Mammary epithelial cell (primary cell): ENCODE measurements at places on chromosomes 3 and 15.

GRCh38 chr3:143100451-143100850, 19.1 kb upstream of the CHST2 start:
- no peak for DNase-seq

GRCh38 chr3:67113802-67114407, 115.8 kb downstream of the KBTBD8 start:
- DNase-seq, result peak; percentile 78

- peak; percentile 62 for DNase-seq
Measured at GRCh38 chr3:11335056-11335608, 62.9 kb downstream of the ATG7 start.

GRCh38 chr15:52520421-52520820, 8.3 kb downstream of the MYO5A start:
- no peak for DNase-seq

DNA sequence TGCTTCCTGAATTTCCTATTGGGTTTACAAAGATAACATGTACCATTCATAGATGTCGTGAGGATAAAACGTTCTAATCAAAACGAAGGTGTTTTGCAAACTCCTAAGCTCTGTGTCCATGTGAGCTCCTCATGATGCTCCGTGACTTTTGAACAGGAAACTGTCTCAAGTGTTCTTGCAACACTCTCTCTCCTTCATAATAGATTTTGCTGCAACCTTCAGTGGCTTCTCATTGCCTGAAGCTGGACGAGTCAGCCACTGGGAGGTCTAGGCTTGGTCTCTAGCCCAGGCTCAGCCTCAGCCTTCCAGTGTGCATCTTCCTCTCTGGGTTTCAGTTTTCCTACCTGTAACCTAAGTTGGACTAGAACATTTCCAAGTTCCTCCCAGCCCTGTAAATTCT, 18.7 kb upstream of the BCL2A1 start:
- DNase-seq, result peak; percentile 31

DNA sequence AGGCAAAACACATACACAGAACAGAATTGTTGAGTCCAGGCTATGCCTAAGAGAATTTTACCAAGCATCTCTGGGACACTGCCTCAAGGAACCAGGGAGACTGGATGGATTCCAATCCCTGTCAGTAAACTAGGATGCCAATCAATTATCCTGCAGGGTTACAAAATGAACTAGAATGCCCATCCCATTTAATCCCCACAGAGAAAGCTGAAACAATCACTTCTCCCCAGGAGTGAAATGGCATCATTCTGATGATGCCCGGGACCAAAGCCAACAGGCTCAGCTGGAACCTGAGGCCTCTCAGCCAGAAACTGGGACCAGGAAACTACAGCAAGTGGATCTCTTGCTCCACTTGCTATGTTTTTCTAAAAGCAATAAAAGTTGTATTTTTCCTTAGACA, 130.0 kb upstream of the TJP1 start:
- no peak for DNase-seq

DNA sequence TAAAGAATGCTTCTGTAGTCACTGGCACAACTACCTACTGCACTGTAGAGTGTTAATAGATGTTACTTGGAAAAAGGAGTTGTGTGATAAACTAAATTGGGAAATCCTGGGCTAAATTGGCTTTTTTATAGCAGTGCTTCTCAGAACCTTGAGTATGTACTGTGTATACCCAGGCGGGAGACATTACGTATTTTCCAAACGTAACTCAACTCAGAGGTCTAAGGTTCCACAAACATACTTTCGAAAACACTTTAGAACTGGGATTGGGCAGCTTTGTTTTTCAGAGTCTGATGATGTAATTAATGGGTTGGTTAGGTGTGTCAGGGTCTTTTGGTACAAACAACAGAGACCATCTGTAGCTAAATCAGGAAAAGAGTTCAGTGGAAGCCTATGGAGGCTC, 53.5 kb upstream of the CHST2 start:
- no peak for DNase-seq

DNA sequence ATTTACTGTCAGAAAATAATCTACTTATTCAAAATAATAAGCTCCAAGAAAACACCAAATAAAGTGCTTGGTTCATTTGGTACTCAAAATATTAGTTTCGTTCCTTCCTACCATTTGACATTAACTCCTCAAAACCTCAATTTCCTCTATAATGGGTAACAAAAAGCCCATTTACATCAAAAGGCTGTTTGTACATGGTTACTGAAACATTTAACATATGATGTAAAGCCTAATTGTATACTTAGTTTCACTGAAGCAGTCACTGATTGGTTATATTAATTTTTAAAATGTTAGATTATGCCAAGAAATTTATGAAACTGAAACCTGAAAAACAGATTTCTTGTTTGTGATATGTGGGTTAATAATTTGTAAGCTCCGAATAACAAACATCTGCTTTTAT, 14.7 kb downstream of the XRN1 start:
- DNase-seq, result no peak

DNA sequence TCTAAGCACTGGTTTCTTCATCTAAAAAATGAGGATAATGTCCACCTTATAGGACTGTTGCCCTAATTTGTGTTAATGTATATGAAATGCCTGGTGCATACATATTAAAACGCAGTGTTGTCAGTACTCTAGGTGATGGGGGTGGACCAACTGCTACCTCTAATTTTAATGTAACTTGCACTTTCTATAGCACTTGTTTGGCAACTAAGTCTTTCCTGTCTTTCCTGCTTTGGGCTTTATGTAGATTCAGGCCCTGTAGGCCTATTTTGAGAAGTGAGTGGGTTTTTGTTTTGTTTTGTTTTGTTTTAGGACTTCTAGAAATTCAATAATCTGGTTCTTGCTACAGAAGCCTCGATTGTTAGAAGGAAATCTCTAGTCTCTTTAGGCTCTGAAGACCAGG, 21.2 kb downstream of the SLC7A14 start:
- no peak for DNase-seq

DNA sequence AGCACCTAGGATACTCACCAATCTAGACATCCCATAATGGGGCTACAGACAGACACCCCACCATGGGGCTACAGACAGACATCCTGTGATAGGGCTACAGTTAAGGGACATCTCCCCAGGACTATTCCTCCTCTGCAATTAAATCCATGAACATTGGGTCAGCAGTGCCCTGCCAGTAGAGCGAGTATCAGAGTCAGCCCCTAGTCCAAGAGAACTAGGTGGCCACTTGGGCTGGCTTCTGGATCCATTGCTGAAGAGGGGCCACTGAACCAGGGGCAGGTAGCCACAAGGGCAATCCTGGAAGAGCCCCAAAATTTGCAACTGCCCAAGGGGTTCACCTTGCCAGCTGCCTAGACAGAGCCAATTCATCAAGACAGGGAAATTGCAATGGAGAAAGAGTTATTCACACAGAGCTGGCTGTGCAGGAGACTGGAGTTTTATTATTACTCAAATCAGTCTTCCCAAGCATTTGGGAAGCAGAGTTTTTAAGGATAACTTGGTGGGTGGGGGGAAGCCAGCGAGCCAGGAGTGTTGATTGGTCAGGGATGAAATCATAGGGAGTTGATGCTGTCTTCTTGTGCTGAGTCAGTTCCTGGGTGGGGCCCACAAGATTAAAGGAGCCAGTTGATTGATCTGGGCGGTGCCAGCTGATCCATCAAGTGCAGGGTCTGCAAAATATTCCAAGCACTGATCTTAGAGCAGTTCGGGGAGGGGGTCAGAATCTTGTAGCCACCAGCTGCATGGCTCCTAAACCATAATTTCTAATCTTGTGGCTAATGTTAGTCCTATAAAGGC, 170.2 kb upstream of the SMAD3 start:
- no peak for DNase-seq

DNA sequence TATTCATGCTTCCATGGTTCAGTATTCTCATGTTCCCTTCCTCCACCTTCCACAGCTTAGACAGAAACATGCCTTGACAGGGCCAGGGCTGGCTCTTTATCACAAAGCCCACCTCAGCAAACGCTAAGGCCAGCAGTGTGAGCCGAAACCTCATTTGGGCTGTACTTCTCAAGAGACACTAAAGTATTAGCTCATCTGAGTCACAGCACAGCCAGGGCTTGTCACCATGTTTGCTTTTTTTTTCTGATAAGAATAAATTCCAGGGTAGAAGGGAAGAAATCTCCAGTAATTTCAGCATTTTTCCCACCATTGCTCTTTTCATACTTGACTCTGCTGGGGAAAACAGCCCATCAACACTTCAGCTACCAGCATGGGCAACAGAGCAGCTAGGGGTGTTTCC, 95.4 kb downstream of the MYLK start:
- DNase-seq, result no peak
